ENCODE measurements at places on chromosomes 4 and X.

GRCh38 chr4:178414042-178414441 is 971.8 kb upstream of the AGA start:
- DNase-seq = no peak

- DNase-seq = no peak
These were observed 32.7 kb upstream of the TMEM150C start for GRCh38 chr4:82594456-82594855.

DNA sequence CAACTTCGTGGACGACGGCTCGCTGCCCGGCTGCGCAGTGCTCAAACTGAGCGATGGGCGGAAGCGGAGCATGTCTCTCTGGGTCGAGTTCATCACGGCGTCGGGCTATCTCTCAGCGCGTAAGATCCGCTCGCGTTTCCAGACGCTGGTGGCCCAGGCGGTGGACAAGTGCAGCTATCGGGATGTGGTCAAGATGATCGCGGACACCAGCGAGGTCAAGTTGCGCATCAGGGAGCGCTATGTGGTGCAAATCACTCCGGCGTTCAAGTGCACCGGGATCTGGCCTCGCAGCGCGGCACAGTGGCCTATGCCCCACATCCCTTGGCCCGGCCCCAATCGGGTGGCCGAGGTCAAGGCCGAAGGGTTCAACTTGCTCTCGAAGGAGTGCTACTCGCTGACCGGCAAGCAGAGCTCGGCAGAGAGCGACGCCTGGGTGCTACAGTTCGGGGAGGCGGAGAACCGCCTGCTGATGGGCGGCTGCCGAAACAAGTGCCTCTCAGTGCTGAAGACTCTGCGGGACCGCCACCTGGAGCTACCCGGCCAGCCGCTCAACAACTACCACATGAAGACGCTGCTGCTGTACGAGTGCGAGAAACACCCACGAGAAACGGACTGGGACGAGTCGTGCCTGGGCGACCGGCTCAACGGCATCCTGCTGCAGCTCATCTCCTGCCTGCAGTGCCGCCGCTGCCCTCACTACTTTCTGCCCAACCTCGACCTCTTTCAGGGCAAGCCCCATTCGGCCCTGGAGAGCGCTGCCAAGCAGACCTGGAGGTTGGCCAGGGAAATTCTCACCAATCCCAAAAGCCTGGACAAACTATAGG is 1.5 kb downstream of the MAB21L2 start:
- DNase-seq = peak; percentile 39

GRCh38 chr4:23966725-23967124 is 76.9 kb upstream of the PPARGC1A start:
- DNase-seq = no peak

DNA sequence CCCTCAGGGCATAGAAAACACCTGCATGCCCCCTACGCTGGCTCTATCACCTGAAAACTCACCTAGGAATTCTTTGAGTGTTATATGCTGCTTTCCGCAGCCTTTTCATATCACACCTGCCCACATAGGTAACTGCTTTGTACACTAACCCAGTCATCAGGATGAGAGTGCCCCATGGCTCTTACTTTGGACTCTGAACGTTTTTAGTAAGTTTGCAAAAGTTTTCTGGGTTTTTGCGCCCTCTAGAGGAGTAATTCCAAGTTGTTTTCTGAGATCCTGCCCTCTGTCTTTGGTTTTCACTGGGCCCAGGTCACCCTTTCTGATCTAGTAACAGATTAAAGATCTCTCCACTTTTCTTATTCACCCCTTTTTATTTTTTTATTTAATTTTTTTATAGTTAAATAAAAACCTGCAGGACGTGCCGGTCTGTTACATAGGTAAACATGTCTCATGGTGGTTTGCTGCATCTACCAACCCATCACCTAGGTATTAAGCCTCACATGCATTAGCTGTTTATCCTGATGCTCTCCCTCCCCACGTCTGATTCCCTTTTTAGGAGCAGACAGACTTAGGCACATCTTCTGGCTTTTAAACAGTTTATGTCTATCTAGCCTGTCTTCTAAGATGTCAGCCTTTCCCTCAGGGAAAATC is 139.2 kb downstream of the NWD2 start:
- no peak for DNase-seq

- DNase-seq = no peak
These were observed 4.2 kb upstream of the TMEM154 start for GRCh38 chr4:152684007-152684406.

- DNase-seq = no peak
These were observed 39.3 kb downstream of the SYTL5 start for GRCh38 chrX:38045538-38046096.

GRCh38 chr4:82893942-82894341 is 3.0 kb upstream of the SEC31A start:
- no peak for DNase-seq

GRCh38 chr4:24473309-24473721 is 111.0 kb downstream of the DHX15 start:
- peak; percentile 25 for DNase-seq

DNA sequence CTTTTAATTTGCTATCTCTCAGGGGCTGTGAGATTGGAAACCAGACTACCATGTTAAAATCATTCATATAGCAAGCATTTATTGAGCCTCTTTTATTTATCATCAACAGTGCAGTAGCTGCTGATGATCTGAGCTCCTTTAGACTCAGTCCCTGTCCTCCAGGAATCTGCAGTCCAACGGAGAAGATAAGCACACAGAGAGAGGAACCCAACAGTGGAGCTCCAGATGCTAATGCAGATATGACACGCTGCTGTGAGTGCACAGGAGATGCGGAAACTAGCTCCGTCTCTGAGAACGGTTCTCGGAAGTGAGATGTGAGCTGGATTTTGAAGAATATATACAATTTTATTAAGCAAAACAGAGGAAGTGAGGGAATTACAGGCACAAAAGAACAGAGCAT is 35.4 kb downstream of the DCHS2 start:
- DNase-seq = no peak
